Left ventricle myocardium inferior (tissue), 1 donor: ENCODE measurements at places on chromosomes 13 and 19. TPM values are rescaled to one million over a fixed set of nuclear protein-coding genes. Genes with fewer than 3 reads are reported as not detected.

The ACP7 gene
- not detected for total RNA-seq

- H3K36me3 ChIP-seq, result no peaks in the 10 kb centered on the region
- no peak overlapping the region for H3K27ac ChIP-seq
- H3K27me3 ChIP-seq, result no peaks in the 10 kb centered on the region
- no peak overlapping the region for H3K4me3 ChIP-seq
These were observed 16.2 kb downstream of the KCTD4 start for GRCh38 chr13:45184693-45185092.

The ADGRE1 gene
- not detected for total RNA-seq

DNA sequence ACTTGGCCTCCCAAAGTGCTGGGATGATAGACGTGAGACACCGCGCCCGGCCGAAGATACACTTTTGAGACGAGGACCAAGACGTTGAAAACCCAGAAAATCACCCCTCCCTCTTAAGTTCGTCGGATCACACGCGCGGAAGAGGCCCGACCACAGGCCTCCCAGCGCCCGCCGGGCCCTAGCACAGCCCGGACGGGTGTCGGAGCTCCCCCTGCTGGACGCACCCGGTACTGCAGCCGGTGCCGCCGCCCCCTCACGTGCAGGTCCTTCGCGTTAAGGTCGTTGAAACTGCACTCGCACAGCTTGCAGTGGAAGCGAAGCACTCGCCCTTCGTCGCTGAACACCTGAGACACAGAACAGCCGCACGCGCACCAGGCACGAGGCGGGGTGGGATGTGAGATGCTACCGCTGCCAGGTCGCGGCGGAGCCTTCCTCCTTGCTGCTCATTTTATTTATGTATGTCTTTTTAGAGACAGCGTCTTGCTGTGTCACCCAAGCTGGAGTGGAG, 35.7 kb upstream of the MATK start:
- H3K27me3 ChIP-seq, result peaks cover 26% of the 10 kb centered on the region
- no peaks in the 10 kb centered on the region for H3K36me3 ChIP-seq
- H3K27ac ChIP-seq, result no peak overlapping the region
- peak; percentile 66 for DNase-seq
- H3K4me1 ChIP-seq, result peaks cover 9% of the 10 kb centered on the region

DNA sequence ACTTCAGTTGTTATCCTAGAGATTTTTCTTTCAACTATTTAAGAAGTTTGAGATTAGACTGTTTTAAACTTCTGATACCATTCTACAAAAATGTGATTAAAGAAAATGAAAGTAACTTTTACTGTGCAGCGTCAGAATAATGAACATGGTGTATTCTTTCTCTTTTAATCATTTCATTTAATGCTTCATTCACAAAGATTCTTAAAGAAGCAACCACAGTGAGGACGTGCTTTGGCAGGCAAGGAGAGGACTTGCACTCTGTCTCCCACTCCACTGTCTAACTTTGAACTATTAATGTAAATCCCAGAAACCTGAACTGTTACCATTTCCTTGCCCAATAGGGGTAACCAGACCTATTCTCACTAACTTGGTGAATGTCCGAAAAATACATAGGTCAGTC, 137.0 kb downstream of the KCNRG start:
- H3K36me3 ChIP-seq, result no peaks in the 10 kb centered on the region
- H3K27ac ChIP-seq, result no peak overlapping the region
- peaks cover 19% of the 10 kb centered on the region for H3K4me1 ChIP-seq
- no peak for DNase-seq

The CILP2 gene
- 0.08 TPM for total RNA-seq

The SIGLEC11 gene
- total RNA-seq, result 0.55 TPM

DNA sequence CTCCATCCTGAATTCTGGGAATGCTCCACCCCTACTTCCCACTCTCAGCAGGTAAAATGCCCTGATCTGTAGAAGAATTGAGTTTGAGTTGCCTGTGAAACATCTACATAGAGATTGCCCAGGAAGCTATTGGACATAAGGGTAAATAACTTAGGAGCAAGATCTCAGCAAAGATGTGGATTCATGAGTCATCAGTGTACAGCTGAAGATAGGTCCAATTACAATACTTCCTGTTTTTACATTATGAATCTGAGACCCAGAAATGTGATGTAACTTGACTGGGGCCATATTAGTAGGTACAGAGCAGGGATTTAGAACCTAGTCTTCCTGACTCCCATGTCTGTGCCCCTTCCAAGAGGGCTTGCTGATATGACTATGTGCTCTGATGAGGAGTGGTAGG, 79.4 kb upstream of the FNDC3A start:
- H3K27ac ChIP-seq, result no peak overlapping the region
- H3K4me1 ChIP-seq, result peaks cover 7% of the 10 kb centered on the region
- no peaks in the 10 kb centered on the region for H3K36me3 ChIP-seq
